ENCODE measurements at places on chromosomes 5 and 9.

DNA sequence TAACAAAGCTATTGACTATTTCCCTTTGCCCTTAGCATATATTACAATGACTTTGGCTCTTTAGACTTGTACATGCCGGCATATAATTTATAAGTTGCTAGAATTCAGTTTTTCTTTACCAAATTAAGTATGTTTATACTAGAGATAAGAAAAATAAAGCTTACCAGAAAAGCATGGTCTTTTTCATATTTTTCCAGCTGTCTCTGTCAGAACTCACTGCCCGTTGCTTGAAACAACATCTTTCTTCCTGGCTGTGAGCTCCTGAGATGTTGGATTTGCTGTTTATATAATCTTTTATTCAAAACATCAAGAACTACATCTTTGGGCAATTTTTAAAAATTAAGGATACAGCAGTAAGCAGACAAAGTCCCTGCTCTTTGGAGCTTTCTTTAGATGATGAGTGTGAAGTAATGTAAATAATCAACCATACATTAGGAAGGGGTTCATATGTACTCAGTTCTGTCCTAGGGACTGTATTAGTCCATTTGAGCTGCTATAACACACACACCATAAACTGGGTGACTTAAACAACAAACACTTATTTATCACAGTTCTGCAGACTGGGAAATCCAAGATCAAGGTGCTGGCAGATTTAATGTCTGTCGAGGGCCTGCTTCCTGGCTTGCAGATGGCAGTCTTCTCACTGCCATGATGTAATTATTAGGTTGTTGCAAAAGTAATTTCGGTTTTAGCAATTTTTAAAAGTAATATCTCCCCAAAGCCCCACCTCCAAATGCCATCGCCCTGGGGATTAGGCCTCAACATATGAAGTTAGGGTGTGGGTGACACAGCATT is 45.4 kb upstream of the RANBP3L start:
- DNase-seq, result no peak

DNA sequence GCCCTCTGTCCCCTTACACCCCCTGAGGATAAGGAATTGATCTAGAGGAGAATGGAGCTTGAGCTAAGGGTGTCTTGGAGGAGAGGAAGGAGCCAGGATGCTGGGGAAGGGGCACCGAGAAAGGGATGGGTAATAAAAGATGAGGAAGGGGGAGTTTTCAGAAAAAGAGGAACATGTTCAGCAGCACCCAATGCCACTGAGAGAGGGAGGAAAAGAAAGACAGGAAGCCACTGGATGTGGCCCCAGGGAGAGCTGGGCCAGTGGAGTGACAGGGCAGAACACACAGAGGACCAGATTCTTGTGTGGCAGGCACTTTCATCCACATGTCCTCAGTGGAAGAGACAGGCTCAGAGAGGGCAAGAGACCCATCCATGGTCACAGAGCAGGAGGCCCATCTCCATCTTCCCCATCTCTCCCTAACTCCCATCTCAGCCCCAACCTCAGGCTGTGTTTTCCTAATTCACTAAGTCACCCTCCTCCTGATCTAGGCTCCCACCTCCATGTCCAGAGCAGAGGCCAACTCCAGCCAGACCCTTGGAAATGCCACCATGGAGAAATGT is 7.2 kb downstream of the PFN3 start:
- DNase-seq, result no peak

DNA sequence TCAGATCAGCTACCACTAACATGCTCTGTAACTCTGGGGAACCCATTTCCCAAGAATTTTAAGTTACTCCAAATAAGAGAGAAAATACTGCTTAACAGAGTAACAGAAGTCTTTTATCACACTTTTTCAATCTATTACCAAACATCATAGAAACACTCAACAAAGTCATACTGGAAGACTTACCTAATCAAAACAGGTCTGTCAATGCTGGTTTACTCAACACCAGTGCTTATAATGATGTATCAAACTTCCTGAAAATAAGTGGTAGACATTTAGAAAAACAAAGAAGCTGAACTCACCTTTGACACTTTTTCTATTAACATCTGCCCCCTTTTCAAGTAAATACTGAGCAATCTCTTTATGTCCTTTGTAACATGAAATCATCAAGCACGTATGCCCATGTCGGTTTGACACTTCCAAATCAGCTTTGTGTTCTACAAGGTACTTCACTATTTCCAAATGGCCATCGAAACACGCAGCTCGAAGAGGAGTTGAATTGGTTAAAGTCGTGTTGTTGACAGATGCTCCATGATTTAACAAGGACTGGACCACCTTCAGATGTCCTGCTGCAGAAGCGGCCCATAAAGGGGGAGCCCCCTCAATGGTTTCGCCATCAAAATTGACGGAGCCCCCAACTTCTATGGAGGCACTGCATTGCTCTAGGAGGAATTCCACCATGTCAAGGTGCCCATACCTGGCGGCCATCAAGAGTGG is 1.8 kb downstream of the FEM1C start:
- DNase-seq, result no peak

DNA sequence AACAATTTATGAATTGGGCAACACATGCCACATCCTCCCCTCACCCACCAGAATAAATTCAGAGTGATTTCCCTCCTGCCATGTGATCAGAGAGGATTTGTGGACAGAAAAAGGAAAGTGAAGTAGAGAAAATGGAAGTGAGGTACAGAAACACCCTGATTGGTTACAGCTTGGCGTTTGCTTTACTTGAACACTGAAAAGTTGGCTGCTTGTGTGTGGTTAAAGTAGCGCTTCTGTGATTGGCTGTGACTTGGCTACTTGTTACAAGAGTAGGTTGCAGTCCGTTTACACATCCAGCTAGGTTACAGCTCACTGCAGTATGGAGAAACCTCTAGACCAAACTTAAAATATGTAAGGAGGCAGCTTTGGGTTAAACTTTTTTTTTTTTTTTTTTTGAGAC is 205.2 kb upstream of the ZNF608 start:
- DNase-seq, result no peak

DNA sequence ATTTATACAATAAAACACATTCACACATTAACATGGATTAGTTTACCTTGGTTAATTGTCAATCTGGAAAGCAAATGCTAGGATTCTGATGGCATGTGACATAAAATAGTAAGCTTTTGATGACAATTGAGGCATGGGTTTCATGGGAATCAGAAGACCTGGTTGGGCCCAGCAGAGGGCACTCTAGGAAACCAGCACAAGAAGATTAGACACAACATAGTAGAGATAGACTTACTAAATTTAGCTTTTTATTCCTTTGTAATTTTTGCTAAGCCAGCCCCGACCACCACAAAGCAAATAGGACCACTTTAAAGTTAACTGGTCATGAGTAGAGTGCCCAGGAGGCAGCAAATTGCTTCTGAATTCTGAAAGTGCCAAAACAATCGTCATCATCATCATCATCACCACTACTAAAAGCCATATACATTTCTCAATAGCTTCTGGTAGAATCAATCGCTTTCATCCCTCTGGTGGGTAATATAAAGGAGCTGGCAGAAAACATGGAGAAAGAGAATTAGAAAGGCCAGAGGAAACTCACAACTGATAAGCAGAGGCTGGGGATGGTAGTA is 163.2 kb downstream of the ARRDC3 start:
- DNase-seq, result no peak

DNA sequence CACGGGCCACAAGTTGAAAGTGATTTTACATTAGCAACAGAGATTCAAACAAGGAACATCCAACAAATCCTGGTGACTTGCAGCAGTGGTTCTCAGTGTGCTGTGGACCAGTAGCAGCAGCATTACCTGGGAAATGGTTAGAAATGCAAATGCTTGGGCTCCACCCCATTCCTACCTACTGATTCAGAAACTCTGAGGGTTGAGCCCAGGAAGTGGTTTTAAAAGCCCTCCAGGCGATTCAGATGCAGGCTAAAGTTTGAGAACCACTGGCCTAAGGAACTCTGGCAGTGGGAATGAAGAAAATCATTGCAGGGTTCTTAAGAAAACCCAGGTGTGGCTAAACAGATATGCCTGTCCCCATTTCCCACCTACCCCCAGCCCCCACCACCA is 398.8 kb downstream of the ENC1 start:
- no peak for DNase-seq

DNA sequence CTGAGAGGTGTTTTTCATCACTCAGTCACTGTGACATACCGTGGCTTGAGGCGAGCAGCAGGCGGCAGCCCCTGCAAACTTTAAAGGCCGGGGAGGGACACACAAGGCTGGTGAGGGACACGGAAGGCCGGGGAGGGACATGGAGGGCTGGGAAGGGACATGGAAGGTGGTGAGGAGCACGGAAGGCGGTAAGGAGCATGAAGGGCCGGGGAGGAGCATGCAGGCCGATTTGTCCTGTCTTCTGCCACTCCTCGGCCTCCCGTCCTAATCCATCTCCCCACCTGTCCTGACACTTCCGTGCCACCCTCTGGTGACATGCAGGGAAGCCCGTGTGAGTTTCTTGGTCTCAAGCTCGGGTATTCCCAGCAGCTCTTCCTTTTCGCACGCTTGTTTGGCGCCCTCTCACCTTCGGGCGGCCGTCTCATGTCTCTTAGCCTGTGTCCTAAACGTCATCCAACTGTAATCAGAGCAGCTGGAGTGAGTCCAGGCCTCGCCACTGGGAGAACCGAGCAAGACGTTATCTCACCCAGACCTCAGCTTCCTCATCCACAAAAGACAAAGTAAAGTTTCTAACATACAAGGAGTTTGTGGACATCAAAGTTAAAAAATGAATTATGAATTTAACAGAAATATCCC is 126.5 kb downstream of the MRPL36 start:
- no peak for DNase-seq

DNA sequence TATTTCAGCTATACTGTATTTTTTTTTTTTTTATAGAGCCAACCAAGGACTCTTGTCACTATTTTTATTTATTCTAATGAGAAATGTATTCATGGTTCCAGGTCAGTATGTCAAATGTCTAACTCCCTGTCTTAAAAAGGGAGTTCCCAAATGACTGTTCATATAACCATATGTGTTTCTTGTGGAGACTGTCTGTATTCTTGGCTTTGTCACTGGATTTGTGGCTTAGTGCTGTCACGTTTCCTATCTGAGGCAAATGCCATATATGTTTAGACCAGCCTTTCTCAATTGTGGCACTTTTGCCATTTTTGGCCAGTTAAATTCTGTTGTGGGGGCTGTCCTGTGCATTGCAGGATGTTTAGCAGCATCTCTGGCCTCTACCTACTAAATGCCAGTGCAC is 3.1 kb downstream of the GCNT1 start:
- DNase-seq, result no peak

DNA sequence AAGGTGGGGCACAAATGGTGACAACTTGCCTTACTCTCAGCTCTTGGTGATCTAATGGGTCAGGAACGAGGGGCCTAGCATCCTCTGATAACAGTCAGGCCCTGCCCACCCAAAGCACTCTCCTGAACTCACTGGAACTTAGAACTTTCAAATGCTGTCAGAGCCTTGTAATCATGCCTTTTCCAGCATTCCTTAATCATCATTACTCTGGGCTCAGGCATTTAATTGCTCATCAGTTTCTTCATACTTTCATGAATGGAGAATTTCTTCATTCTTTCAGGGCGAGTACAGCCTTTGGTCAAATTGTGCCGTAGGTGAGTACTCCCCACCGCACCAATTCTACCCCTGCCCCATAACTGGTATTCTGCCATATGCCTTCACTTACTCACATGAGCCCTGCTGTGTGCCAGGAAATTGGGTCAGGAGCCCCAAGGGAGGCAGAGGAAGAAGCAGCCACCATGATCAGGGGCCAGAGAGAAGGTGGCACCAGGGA is 30.2 kb upstream of the DUSP1 start:
- no peak for DNase-seq

DNA sequence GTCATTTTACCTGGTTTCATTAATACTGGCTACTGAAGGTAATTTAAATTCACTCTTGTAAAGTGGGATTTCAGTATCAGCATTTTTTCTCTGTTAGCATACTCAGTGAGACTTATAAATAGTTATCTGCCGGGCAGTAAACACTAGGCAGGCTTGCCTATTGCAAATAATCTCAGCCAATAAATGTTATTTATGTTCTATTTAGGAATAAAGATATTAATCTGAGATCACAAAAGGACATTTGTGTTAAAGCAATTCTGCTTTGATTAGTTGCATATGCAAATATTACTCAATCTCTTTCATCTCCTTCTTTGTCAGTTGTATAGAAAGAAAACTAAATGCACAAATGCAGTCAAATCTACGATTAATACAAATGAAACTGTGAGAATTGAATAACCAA is 827.8 kb downstream of the TLE4 start:
- DNase-seq, result no peak

DNA sequence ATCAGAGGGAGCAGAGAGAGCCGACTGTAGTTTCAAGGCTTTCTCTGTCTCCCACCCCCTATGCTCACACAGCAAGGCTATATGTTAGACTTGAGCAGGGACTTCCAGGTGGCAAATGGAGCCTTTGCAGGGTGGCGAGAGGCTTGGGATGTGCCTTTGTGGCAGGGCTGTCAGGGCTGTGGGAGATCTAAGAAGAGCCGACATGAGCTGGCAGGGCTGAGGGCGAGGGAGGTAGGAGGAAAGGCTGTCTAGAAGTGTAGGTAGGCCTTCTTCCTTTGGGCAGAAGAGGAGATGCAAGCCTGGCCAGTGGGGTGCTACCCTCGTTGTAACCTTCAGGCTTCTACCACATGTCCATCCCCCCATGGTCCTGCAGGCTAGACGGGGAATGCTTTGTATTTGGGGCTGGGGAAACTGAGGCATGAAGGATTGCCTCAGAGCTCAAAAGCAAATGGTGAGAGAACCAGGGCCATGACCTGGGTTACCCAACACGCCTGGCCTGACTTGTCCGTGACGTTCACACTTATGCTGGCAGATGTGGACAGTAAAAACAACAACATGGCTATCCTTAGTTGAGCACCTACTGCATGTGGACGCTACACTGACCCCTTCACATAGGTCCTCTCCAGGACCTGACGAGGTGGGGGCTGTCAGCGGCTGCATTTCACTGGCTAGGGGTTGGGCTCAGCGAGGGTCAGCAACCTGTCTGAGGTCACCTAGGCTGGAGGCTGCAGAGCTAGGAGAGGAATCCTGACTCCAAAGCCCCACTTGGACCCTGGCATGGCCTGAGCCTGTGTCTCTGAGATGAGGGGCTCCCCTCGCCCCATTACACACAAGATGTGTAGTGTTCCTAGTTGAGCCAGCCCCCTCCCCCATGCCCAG is 15.3 kb downstream of the CXXC5 start:
- DNase-seq, result no peak

DNA sequence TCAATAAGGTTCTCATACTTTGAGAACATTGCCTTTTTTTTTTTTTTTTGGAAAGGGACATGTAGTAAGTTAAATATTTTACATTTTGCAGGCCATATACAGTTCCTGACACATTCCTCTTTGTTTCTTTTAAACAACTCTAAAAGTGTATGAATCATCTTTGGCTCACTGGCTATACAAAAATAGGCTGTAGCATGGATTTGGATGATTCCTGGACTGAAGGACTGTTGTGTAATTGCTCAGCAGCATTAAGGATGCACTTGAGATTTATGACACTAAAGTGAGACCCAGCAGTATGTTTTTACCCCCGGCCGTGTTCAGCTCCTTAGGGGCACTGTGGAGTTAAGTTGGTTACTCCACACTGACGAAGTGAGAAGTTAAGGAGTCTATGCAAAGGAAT is 41.3 kb downstream of the VPS13A start:
- no peak for DNase-seq

All from caudate nucleus (tissue), 63 donors.